Esophagus mucosa (tissue), 1 donor: ENCODE measurements at places on chromosomes 3 and 15. TPM values are rescaled to one million over a fixed set of nuclear protein-coding genes. Genes with fewer than 3 reads are reported as not detected.

DNA sequence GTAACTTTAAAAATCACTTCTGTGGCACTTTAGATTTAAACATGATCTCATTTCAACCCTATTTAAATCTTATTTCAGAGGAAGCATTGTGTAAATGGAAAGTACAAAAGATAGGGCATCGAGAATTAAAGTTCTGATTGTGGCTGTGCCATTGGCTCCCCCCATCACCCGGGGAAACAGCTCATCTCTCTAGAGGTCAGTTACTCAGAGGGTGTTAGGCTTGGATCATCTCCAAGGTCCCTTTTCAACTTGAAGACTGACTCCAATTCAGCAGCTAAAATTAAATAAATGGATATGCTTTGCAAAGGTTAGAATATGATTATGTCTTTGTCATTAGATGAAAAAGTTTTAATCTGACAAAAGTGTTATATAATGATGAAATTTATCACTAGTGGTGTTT, 20.1 kb downstream of the CADM2 start:
- no peak for ATAC-seq

- ATAC-seq, result peak; percentile 53
Measured at GRCh38 chr15:80609512-80609946, 85.6 kb upstream of the ABHD17C start.

GRCh38 chr3:56154297-56154696, 314.0 kb downstream of the ERC2 start:
- ATAC-seq, result no peak

- no peak for ATAC-seq
Measured at GRCh38 chr3:126668450-126669401, 13.8 kb upstream of the TXNRD3 start.

- ATAC-seq, result no peak
Measured at GRCh38 chr3:99365396-99365795, 273.0 kb upstream of the COL8A1 start.

DNA sequence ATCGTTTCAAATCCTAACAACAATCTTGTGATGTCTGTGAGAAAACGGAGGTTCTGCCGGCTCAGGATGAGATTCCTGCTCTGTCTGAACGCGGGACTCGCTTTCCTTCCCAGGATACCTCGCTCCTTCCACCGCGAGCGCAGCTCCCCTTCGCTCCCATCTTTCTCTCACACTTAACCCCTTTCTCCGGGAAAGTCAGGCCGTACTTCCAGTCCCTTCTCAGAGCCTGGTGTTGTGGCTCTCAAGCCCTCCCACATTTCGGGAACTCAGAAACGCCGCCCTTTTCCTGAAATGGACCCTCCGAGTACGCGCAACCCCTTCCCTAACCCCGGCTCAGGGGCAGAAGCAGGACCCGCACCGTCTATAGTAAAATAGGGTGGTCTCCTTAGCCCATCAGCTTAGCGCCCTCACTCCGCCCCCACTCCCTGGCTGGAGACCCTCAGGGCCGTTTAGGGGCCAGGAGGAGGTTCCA, 378 bp upstream of the FEM1B start:
- ATAC-seq, result no peak

DNA sequence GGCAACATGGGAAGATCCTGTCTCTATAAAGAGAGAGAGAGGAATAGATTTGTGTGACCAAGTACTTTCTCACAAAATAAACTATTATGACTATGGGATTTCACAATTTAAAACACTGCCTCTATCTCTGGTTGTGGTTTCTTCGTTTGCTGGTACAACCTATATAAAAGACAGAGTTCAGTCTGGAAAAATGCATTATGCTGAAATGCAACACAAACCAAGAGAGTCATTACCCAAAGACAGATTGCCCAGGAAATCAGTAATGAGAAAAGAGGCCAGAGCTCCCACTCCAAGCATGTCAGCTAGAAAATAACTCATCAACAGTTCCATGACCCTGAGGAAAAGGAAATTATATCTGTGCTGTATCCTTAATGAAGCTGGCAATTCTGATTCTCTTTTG, 23.2 kb downstream of the GPR176 start:
- ATAC-seq, result no peak

- no peak for ATAC-seq
Measured at GRCh38 chr15:45333550-45333949, 44.8 kb downstream of the GATM start.

DNA sequence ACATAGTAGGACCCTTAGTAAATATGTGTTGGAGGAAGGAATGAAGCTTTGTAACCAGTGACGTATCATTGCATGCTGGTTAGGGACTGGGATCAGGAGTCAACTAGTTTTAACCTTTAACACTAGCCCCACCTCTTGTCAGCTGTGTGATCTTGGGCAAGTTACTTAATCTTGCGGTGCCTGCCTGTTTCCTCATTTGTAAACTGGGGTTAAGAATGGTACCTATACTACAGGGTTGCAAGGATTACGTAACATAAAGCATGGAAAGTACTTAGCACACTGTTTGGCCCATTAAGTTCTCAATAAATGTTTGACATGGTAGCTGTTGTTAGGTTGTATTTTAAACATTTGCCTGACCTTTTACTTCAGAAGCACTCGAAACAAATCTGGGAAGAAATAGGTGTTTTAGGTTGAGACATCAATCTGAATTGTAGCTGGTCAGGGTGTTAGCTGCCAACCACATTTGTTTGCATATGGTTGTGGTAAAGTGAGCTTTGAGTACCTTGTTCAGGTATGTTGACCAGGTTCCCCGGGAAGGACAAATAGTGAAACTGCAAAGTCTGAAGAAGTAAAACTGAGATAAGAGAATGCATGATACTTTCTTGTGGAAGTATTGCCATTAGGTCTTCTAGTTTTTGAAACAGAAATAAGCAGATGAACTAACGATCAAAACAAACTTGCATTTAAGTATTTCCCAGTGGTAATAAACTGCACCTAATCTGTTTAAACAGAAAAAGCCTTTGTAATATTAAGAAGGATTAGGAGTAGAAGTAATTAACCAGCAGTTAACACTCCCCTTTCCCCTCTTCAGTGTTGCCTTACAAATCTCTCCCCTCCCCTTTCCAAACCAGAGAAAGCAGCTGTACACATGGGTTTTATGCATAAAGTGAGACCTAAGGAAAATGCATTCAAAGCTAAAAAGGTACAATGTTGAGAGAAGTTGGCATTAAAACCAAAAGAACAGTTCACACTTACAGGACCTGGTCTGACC, 25.8 kb upstream of the SCAANT1 start:
- ATAC-seq, result peak; percentile 66

- ATAC-seq, result no peak
Measured at GRCh38 chr3:171932153-171932611, 89.0 kb downstream of the TMEM212 start.

DNA sequence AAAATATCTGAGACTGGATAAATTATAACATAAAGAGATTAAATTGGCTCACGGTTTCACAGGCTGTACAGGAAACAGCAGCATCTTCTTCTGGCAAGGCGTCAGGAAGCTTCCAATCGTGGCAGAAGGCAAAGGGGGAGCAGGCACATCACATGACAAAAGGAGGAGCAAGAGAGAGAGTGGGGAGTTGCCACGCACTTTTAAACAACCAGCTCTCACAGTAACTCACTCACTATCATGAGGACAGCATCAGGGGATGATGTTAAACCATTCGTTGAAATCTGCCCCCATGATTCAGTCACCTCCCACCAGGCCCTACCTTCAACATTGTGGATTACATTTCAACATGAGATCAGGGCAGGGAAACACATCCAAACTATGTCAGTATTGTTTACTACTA, 114.5 kb upstream of the SPATA16 start:
- no peak for ATAC-seq

GRCh38 chr15:41783296-41783695, 9.0 kb downstream of the MAPKBP1 start:
- ATAC-seq, result no peak

GRCh38 chr3:65483480-65483879, 555.2 kb downstream of the MAGI1 start:
- peak; percentile 89 for ATAC-seq

GRCh38 chr3:141059816-141060215, 8.7 kb downstream of the SPSB4 start:
- ATAC-seq, result no peak

DNA sequence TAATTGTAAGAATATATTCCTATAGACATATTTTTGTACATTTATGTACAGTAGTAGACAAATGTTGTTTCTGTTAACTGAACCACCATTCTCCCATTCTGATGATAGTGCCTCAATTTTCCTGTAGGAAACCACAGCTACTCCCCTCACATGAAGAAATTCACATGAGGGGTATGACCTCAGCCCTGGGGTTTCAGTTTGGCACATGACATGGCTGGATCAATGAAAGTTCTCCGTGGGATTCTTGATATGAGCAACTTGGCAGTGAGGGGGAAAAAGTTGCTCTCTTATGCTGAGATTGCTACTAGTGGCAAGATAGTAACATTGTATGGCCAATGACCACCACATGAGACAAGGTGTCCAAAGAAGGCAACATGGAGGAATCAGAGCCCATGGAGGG, 1090.3 kb upstream of the CFAP20DC start:
- ATAC-seq, result no peak

DNA sequence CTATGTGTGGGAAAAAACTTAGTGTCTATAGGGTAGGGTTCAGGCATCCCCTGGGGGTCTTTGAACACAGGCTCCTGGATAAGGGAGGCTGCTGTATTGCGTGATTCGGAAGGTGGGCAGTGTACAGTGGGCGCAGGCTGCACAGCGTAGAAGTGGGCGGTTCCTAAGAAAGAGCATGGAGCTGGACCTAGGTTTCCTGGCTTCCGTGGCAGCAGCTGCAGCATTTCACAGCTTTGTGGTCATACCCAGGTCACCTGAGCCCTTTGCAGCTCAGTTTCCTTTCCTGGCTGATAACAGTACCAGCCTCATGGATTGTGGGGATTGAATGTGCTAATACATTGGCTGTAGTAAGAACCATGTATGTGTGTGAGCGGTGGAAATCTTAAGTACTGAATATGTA, 22.2 kb downstream of the CFAP100 start:
- ATAC-seq, result no peak

DNA sequence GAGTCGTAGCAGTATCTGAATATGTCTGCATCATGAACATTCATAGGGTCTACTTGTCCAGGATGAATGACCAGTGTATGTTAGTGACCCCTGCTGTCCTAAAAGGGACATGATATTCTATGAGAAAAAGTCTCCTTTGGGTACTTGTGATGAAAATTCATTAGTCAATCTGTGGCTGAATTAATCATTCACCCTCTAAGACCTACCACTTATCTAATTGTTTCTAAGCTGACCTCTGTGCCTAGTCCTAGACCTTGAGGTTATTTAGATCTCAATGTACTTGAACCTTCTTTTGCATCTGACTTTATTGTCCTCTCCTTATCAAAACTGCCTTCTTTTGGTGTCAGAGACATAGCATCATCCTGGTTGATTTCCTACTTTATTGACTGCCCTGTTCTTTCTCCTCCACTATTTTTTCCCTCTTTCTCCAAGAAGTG, 799.3 kb downstream of the DIPK2A start:
- ATAC-seq, result no peak

GRCh38 chr3:58464866-58465265, 27.0 kb upstream of the KCTD6 start:
- ATAC-seq, result no peak

- no peak for ATAC-seq
Measured at GRCh38 chr15:39709941-39710340, 72.7 kb downstream of the FSIP1 start.

DNA sequence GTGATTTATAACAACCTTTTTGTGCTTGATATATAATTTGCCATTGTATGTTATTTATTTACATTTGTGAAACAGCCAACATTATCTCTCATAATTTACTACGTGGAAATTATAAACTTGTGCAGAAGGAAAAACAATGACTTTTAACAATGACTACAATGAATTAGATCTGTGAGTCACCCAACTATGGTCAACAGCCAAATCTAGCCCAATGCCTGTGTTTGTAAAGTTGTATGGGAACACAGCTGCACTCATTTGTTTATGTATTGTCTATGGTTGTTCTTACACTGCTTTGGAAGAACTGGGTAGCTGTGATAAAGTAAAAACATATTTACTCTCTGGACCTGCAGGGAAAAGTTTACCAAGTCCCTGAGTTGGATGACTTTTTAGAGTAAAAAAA, 110.4 kb downstream of the OTOL1 start:
- no peak for ATAC-seq

GRCh38 chr15:101051291-101052030, 132.3 kb downstream of the LRRK1 start:
- ATAC-seq, result no peak

DNA sequence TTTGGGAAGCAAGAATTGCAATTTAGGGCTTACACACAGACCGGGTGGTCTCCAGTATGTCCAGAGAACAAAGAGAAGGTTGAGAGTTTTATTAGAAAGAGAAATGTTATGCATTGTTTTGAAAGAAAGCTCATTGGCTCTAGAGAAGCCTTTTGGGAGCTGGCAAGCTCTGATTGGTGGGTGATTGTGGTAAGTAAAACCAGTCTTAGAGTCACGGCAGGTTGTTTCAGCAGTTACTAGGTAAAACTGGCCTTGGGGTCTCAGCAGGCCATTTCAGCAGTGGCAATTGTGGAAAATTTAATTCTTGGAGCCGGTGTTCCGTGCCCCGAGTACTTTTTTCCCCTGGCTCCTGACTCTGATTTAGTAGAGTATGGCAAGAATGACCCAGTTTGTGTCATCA, 78.1 kb downstream of the MRPL46 start:
- ATAC-seq, result no peak

DNA sequence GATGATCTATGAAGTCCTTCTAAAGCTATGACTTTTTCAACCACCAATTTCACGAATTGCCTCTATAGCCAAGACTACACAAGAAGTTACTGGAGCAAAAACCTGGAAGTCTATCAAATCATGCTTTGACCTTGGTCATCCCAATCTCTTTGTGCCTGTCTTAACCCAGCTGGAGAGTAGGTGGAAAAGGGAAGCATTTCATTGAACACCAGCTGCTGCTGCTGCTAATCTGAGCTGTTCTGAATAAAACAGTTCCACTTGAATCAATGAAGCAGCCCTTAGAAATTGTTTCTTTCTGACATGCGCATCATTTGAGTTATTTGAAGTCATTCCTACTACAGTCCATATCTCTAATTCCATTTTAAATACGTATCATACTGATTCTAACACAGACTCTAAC, 7.3 kb upstream of the UBE3A start:
- ATAC-seq, result no peak

Gene TIGIT
- total RNA-seq, result 0.08 TPM

Gene TYRO3
- total RNA-seq, result 13.4 TPM

Gene VWA5B2
- total RNA-seq, result not detected

Gene BCL2A1
- not detected for total RNA-seq

Gene ZCWPW2
- 0.40 TPM for total RNA-seq

Gene NEK11
- total RNA-seq, result 3.4 TPM

Gene SAMMSON
- not detected for total RNA-seq

Gene HTR3E
- not detected for total RNA-seq

Gene IL5RA
- total RNA-seq, result not detected

Gene GOLGA6L10
- 3.9 TPM for total RNA-seq
